GM18507 (cell line): ENCODE measurements at places on chromosomes 1 and 21.

- DNase-seq, result no peak
These were observed 1.6 kb downstream of the TAF1A start for GRCh38 chr1:222588135-222588534.

GRCh38 chr1:69283516-69283915 is 284.2 kb upstream of the LRRC7 start:
- DNase-seq, result no peak

- DNase-seq, result no peak
These were observed 599.4 kb downstream of the LTN1 start for GRCh38 chr21:28393279-28393678.

GRCh38 chr1:151281969-151282882 is at the start of gene ZNF687:
Gene ZNF687, plus strand, starts transcription at chr1:151282299. Its CDS starts 3,993 bp downstream, at chr1:151286292.
- DNase-seq, result peak; percentile 96

- DNase-seq, result no peak
These were observed 32.2 kb upstream of the MPZL1 start for GRCh38 chr1:167689567-167689920.

DNA sequence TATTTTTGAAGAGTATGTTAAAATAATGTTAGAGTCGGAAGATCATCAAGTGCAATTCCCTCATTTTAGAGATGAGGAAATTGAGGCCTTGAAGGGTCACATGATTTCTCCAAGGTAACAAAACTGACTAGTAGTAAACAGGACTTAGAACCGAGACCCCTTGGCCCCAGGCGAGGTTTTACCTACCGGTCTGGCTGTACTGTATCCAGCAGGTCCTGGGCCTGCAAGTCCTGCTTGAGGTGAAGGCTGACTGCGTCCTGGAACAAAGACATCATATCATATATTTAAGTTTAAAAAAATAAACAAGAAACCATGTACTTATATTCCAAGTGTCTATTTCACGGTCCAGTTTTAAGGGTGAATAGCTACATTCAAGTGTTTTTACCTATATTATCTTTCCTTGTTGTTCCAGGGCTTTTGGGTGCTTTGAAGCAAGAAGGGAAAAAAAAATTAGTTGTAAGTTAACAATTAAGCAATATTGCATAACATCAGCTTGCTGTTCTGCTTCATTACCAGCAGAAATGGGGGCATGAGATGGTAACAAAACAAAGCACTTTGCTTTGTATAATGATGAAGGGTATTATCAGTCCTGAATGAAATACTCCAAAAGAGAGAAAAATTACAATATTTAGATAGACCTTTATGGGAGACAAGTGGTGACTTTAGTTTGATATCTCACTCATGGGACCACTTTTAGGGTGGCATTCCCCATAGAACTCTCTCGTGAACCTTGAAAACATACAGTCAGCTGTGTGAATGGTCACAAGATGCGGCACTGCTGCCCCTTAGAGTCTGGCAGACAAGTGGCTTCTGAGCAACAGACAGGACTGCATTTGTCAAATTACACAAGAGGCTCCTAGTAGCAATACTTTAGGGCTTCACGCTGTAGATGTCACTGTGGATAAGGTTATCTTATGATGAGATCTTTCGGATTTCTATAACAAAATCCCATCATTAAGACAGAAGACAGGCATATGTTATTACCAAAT is 29.8 kb upstream of the CFAP298 start:
- no peak for DNase-seq

DNA sequence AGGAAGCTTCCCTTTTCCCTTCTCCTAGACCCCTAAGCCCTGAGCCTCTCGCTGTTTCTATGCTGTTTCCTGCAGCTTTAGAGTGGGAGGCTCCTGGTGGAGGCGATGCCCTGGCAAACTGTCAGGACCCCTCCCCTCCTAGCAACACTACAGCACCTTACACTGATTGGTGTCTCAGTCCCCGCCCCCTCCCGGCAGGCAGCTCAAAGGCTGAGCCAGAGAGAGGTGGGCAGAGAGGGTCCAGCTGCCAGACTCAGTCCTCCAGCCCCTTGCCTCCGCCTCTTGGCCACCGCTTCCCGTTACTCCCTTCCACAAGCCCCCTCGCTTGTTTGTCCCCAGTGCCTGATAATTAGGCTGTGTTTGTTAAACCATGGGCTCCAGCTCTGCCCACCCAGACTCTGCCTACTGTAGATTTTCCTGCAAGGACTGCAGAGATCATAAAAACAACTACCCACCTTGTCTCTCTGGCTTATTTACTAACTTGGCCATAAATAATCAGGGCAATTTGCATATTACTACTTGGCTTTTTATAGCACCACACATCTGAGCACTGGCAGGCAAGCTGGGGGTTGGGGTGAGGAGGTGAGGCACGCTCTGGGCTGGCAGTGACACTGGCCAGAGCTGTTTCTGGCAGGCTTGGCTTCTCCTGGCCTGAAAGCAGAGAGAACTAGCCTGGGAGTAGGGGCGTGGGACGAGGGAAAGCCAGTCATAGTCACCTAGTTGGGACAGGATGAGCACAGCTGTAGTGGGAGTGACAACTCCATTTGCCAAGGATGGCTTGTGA is 107.5 kb downstream of the CSMD2 start:
- no peak for DNase-seq

DNA sequence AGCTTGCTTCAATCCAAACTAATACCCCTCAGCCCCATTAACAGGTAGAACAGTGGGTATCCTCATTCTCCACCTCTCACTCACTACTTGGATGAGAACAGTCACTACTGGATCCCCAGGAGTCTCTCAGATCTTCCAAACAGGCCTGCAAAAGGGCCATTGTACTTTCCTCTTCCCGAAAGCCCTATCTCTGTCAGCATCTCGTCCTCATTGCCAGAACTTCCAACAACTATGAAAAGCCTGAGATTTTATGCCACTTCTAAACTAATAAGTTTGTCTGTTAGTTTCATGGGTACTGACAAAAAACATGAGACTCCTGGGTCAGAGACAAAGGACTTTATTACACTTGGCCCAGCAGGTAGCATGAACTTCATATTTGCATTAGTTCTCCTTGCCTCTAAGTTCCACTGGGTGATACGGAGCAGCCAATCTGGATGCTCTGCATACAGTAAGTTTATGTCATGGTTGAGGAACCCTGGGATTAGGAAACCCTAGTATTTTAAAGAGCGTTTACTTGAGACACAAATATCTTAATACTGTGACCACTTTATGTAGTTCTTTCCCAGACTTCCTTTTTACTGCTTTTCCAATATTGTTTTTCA is 38.1 kb downstream of the VANGL2 start:
- DNase-seq, result no peak

DNA sequence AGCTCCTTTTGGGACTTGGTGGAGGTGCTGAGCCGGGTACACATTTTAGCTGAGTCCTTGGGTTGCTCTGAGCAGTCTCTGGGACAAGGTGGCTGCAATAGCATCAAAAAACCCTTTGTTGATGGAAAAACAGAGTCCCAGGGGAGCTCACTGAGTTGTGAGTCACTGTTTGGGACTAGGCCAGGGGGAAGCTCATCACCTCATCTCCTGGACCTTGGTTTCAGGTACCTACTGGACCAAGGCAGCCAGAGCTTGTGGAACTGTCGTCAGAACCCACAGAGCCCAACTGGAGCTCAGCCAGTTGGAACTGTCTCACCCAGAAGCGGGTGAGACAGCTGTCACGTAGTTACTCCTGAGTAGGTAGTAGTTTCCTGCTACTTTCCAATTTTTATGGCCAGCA is 146.7 kb downstream of the HLX start:
- DNase-seq, result no peak

- DNase-seq, result no peak
These were observed 6.2 kb downstream of the MTARC2 start for GRCh38 chr1:220754212-220754917.

- no peak for DNase-seq
These were observed 16.9 kb downstream of the MACO1 start for GRCh38 chr1:25447547-25447946.

DNA sequence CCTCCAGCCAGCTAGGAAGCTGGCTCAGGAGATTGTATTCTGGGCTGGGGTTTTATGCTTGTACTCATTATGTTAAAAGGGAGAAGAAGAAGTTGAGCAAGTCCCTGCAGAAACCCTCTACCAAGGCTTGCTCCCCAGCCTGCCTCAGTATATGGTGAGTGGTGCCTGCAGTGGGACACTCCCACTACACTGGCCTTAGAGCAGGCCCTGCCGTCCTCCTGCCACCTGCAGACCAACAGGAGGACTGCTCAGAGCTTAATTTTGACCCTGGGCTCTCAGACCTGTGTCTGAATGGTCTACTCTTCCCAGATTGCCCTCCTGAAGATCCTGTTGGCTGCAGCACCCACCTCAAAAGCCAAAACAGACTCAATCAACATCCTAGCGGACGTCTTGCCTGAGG is 13.0 kb downstream of the STRIP1 start:
- DNase-seq, result no peak

DNA sequence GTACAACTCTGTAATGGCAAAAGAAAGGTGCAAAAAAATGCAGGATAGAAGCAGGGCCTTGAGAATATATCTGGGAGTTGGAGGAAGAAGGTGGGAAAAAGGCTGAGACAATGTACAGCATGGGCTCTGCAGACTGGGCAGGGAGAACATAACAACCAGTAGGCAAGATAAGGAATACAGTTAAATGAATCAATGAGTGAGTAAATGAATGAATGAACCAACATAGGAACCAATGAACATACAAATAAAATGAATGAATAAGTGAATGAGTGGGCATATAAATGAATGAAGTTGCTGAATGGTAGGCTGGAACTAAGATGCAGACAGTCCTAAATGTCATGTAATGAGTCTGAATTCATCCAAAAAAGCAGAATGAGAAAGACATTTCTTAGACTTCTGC is 370.6 kb downstream of the SMYD3 start:
- DNase-seq, result no peak

GRCh38 chr1:58574816-58575215 is 2.2 kb downstream of the TACSTD2 start:
- no peak for DNase-seq
